ENCODE measurements at places on chromosomes 1 and 21.

DNA sequence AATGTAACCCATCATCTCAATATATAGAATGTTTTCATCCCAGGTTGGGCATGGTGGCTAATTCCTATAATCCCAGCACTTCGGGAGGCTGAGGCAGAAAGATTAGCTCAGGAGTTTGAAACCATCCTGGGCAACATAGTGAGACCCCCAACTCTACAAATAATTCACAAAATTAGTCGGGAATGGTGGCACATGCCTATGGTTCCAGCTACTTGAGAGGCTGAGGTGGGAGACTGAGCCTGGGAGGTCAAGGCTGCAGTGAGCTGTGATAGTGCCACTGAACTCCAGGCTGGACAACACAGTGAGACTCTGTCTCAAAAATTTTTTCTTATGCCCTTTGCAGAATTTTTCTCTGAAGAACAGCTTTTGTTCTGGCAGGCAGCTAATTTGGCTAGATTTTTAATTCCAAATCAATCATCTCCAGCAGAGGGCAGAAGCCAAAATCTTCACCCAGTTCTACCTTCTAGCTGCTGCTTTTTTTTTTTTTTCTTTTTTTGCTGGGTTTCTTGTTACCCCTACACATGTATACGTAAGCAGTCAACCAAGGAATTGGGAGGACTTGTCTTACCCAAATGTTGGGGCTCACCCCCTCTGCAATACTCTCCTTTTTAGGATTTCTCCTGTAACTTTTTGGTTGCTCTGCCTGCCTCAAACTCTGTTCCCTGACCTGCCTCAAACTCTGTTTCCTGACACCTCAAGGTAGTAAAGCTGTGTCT, 2.7 kb upstream of the RAD54L start:
- peak; percentile 47 for DNase-seq

DNA sequence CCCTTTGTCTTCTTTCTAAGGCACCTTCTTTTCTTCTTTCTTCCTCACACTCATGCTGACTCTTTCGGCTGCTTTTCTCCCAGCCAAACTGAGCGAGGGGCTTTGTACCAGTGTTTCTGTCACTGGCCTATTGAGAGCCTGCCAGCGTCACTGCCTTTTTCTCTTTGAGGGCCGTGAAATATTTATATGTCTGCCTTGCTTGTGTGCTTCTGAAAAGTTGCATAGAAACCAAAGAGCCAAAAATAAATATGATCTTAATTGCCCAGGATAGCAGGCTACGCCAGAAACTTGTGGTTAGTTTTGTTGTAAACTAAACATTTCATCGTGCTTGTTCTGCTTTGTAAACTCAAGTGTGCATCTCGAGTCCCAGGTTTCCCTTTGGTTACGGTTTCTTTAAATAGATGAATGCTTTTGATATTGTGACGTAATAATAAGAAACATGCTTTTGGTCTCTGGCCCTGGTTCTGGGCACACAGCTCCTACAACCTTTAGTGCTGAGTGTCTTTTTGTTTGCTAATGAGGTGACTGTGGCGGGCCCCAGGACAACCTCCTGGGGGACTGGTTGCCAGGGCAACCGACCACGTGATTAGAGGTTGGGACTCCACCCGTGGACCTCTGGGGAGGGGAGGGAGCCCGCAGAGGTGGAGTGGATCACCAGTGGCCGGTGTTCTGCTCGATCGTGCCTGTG, 10.8 kb downstream of the SLC37A1 start:
- peak; percentile 73 for DNase-seq

DNA sequence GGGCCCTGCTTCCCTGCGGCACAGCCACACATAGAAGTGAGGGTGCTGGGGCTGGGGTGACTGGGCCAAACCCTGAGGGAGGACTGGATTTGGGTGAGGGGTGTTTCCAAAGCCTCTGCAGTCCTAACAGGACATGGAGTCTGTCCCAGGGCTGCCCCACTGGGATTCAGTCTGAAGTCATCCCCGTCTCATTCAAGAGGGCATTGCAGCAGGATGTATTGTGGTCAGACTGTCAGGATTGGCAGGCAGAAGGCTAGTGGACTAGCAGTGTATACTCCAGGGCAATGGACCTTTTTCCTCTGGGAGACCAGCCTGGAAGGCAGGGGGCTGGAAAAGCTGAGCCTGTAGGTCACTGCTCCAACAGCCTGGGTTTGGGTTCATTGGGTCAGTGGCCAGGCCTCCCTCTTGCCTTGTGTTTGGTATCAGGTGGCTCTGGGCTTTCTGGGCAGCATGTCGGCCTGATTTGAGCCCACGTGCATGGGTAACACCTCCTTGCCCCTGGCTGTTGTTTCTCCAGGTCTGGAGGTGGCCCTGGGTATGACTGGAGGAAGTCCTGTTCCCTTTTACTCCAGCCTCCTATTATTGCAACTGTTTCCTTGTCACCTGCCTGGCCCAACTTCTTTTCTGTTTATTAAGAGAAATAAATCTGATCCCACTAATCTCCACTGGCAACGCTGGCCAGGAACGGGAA, 41.0 kb upstream of the SYNC start:
- no peak for DNase-seq

- DNase-seq: no peak
Measured at GRCh38 chr1:3176820-3177219, 107.8 kb downstream of the PRDM16 start.

GRCh38 chr1:201013031-201013485, 10.5 kb downstream of the KIF21B start:
- peak; percentile 37 for DNase-seq

Measured in CD4-positive, alpha-beta T cell treated with Interleukin-17A for 1 hour (primary cell).